ENCODE measurements at places on chromosomes 1 and 21.

DNA sequence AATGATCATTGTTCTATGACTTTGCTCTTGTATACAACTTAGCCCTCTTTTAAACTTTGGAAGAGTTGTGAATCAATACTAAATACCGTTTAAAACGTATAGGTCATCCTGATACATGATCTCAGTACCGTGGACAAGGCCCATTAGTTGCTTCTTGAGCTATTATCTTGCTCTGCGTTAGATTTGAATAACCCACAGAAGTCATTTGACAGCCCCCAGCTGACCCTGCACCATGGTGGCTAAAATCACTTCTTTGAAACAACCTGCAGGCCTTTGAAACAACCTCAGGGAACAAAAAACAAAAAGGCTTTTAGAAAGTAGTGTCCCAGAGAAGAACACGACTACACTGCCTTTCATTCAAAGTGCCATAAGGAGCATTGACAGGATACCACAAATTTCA is 473.0 kb upstream of the ADGRL2 start:
- no peak for DNase-seq

- DNase-seq = no peak
Measured at GRCh38 chr1:9292361-9293240, at the start of gene SPSB1. SPSB1 (plus strand) TSS chr1:9292894; CDS start chr1:9355892, 62,998 bp downstream.

DNA sequence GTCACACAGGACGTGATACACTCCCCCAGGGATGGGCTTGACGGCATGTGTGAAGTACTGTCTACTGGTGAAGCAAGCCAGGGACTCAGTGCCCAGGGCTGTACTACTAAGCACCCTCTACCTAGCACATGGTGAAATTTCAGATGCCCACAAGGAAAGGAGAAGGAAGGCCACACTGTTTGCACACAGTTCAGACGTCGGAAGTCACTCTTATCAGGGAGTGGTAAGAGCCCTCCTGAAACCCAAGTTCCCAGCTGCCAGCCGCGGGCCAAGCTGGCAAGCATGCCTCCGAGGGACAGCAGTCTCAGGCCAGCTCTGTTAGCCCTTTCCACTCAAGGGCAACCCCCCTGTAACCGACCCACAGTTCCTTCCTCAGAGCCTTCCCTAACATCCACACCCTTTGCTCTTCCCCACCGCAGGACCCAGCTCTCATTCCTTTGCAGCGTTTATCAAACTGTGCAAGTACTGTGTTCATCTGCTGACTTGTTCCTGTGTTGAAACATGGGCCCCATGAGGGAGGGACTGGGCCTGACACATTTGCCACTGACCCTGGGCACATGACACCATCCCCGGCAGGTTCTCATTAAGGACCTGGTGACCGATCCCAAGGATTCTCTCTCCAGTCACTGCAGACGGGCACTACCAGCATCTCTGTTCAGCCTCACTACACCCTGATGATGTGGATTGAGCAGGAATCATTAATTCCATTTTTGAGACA is 58.5 kb downstream of the SLC66A1 start:
- no peak for DNase-seq

- DNase-seq = no peak
Measured at GRCh38 chr1:155646307-155646706, 36.3 kb downstream of the MSTO1 start.

DNA sequence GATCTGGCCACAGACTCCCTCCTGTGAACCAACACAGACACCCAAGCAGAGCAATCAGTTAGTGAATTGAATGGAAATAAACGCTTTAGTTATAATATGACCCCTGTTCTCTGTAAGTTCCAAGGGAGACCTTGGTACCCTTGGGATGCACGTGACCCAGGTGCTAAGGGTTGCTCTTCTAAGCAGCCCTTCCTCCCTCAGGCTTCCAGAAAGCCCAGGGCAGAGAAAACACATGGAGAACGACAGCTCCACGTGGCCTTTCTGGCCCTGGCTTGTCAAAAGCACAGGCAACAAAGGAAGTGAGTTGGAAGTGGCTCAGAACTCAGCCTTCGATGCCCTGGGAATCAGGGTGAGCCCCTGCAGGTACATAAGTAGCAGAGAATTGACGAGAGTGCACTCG is 57.4 kb downstream of the LACTBL1 start:
- no peak for DNase-seq

GRCh38 chr1:22814176-22815042 is 103.8 kb downstream of the EPHB2 start:
- no peak for DNase-seq

DNA sequence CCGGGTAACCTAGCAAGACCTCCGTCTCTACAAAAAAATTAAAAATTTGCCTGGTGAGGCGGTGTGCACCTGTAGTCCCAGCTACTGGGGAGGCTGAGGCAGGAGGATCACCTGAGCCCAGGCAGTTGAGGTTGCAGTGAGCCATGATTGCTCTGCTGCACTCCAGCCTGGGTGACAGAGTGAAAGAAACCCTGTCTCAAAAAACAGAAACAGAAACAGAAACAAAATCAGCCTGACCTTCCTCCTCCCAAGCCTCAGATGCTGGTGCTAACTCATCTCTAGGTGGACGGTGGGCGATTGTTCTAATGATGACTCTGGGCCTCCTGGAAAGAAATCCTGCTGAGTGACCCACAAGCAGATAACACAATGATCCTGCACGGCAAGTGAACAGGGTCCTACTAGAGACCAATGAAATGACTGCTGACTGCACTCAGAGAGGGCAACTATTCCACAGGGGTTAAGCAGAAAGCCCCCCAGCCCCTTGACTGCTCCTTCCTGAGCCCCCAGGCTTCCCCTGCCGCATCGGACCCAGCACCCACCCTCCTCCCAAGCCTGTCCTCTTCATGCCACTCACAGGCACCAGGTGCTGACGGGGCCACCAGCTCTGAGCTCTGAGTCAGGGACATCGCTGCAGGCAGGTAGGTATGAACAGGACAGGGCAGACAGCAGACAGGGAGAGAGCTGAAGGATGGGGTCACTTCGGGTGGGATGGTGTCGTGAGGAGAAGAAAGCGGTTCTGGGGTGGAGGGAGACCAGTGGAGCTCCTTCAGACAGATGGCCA is 27.8 kb upstream of the LRRC38 start:
- DNase-seq = no peak

DNA sequence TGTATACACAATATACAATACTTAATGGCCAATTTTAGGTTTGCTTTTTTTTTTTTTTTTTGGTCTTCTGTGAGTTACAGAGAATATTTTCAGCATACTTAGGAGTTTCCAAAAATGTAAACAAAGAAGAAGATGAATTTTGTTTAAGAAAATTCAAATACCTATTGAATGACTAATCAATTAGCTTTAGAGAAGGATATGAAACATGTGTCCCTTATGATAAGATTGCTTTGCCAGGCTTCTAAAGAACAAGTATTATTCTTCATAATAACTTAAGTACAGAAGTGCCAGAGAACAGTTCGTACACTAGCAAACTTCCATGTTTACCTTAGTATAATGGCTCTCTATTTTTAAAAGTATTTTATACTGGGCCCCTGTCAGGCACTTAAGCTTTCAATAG is 1191.0 kb upstream of the NCAM2 start:
- no peak for DNase-seq

DNA sequence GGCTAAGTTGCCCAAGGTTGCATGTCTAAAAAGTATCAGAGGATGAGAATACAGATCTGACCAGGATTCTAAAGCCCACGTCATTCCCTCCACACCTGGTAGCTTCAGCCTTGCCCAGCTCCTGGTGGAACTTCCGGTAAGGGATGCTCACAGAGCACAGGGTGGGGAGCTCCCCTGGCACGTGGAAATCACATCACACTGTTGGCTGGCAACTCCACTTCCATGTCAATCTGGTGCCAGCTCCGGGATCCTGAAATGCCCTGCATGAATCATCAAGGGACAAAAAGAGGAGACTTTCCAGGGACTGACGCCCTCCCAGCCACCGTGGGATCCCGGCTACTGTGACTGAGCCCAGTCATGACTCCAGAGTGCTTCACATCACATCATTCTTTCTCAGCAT is 12.4 kb upstream of the BCAR3 start:
- no peak for DNase-seq

DNA sequence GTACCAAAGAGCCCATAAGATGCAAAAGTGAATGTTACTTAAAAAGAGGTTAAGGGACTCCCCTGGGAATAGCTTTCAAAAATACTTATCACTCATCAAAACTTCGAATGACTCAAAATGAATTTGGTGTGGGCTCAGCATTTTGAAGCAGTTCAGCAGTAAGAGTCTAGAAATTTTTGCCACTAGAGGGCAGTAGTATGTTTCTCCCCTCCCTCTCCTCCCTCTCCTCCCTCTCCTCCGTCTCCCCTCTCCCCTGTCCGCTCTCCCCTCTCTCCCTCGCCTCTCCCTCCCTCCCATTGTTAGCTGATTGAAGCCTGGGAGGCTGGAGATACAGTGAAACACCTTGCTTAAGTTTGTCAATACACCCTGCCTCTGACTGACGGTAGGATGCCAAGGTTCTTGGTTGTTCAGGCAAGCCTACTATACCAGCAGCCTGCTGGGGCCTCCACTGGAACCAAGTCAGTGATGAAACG is 70.8 kb upstream of the TENT5C start:
- DNase-seq = peak; percentile 28
